ENCODE measurements at places on chromosomes 12 and 14.

GRCh38 chr12:10392394-10392930 lies 2.6 kb upstream of the KLRK1 start:
- DNase-seq = peak; percentile 66

GRCh38 chr12:58067610-58068387 lies 126.4 kb downstream of the ATP23 start:
- DNase-seq = no peak

GRCh38 chr12:125518074-125518473 lies 452.8 kb downstream of the AACS start:
- DNase-seq = no peak

DNA sequence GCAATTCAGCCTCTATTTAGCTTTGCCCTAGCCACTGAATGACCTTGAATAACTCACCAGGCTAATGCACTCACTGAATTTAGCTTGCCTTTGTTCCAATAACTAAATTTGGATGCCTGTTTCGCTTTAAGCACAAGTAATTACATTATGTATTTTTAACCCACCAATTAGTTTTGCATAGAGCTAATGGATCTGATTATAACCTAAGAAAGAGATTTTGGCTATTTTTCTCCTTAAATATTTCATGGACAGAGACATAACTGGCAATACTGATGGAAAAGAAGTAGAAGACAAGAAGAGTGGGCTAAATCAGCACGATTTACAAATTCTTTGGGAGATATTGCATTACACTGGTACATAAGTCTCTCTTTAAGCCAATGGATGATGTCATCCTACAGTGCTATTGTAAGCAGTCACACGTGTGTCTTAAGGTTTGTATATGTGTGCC lies 85.7 kb downstream of the AKAP6 start:
- DNase-seq = no peak

DNA sequence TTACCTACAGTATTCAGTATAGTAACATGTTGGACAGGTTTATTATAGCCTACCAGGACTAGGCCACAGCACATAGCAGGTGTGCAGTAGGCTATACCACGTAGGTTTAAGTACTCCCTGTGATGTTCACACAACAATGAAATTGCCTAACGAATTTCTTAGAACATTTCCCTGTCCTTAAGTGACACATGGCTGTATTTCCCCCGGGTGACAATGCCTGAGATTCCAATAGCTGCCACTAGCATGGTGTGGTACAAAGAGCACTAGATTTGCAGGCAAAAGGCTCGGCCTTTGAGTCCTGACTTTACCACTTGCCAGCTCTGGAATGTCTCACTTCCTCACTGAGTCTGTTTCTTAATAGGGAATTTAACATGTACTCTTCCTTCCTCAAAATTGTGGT lies 19.7 kb downstream of the PTPN21 start:
- no peak for DNase-seq

DNA sequence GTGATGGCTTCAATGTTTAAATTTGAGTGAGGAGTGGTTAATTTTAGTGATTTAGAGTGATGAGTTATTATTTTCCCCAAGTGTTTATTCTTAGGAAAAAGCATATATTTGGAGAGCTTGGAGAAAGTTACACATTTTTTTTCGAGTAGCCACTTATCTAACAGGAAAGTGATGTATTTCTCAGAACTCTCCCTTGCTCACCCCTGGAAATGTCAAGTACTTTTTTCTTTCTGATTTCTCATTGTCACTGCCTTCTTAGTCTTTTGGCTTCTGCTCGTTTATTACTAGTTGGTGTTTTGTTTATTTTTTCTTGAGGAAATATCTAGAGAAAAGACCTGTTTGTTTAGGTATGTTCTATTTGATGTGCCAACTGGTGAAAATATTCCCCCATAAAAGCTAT lies 58.8 kb downstream of the AEBP2 start:
- DNase-seq = no peak

DNA sequence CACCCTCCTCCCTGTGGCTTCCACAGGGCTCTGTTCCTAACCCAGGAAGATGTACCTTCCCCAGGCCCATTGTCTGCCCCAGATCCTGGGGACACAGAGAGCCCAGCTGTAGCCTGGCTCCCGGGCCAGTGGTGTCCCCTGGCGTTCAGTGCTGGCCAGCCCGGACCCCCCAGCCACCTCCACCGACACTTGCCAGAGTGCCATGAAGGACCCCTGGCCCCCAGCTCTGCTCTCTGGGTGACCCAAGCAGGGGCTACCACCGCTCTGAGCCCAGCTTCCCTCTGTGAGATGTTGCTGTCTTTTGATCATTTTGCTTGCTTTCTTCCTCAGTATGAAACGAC lies 6.2 kb downstream of the INF2 start:
- DNase-seq = no peak

DNA sequence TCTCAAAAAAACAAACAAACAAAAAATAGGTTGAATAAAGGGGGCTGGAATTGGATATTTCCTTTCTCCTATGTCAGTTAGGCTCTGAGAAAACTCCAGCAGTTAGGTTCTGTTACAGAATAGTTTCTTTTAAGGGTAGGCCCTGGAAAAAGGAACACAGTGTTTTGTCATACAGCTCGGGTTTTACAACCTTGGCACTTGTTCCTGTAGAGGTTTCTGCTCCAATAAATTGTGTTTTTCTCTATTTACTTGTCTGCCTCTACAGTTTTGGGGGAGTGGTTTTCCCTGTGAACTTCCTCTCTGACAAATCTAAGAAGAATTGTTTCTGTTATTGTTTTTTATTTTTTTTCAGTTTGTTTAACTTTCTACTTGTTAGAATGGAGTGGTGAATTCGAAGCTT lies 167.6 kb downstream of the ACSS3 start:
- no peak for DNase-seq

- DNase-seq = no peak
These were observed 4.0 kb downstream of the CLEC1A start for GRCh38 chr12:10094646-10095395.

GRCh38 chr12:26334621-26335124 lies 139.3 kb downstream of the SSPN start:
- DNase-seq = no peak

DNA sequence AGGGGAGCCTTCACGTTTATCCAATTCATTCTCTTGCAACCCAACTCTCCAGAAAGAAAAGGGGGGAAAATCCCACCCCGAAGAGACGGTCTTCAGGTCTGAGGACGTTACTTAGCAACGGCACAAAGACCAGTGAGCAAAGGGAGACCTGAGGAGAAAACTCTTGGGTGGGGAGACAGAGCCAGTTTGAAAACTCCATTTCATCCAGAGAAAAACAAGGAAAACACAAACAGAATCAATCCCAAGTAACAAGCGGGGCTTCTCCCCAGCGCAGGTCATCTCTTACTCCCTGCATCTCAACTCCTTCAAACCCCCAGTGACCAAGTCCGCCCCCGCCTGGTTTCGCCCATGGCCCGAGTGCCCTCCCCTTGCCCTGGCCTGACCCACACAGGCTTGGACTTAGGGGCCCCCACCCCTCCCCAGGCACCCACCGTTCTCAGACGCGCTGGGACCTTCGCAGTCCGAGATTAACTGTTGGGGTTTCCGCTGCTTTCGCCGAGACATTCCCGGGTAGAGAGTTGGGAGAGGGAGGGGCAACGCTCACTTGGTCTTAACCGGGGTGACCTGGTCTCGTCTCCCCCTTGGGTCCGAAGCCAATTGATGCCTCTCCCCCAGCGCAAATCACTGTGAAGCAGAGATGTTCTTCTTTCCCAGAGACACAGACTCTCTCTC lies 10.4 kb upstream of the SALL2 start:
- DNase-seq = no peak

DNA sequence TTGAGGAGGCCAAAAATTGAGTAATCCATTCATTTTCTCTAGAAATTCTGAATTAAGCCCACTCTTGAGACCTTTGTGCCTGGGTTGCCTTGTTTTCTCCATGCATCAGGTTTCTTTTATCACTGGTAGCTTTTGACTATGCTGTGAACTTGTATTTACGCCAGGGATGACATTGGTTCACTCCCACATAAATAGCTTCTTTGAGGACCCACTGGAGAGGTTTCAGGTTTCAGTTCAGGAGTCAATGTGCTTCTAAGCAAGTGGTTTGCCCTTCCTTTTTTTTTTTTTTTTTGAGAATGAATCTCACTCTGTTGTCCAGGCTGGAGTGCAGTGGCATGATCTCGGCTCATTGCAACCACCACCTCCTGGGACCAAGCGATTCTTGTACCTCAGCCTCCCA lies 10.2 kb upstream of the SLC17A8 start:
- no peak for DNase-seq

GRCh38 chr12:115455268-115455681 lies 771.3 kb upstream of the TBX3 start:
- DNase-seq = no peak

DNA sequence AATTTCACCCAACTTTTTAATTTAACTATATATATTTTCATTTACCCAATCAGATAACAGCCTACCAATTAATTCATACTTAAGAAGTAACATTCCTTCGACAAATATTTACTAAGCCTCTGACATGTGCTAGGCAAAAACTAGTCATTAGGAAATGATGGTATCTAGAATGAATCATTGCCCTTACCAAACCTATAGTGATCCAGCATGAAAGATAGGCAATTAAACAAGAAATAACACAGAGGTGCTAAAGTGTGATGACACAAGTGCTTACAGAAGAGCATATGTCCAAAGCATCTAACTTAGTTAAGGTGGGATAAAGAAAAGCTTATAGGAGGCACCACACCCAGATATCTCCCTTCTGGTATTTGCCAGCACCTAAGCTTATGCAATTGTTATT lies 166.5 kb upstream of the RASSF8 start:
- DNase-seq = no peak

DNA sequence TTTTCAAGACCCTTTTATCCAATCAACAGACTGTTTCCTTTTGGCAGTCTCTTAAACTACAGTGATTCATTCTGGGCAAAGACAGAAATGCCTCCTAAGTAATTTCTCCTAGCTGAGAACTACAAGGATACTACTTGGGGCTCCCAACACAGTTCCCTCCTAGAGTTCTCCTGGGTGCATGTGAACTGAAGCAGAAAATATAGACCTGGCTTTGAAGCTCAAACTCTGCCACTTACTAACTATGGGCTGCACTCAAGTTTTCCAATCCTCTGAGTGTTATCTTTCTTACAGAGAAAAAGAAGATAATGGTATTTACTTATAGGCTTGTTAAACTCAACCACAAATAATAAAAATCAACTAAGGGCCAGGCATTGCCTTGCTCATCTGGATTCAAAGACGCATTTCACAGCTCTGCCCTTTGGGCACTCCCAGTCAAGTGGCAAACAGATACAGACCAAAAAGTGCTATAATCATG lies 97.6 kb downstream of the EFCAB11 start:
- no peak for DNase-seq

DNA sequence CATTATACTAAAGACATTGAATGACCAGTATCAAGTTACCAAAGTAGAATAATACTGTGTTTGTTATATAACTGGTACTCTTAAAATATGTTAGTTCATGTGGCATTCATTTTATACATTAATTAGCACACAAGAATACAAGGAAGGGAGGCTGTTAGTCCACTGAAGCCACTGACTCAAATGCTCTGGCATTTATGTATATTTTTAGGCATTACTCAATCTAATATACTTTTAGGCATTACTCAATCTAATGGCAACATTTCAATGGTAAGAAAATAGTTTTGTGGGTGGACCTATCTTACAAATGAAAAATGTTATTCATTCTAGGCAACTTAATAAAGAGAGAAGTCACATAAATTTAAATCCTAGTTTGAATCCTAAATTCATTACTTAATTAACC lies 874.4 kb upstream of the USP15 start:
- DNase-seq = no peak

DNA sequence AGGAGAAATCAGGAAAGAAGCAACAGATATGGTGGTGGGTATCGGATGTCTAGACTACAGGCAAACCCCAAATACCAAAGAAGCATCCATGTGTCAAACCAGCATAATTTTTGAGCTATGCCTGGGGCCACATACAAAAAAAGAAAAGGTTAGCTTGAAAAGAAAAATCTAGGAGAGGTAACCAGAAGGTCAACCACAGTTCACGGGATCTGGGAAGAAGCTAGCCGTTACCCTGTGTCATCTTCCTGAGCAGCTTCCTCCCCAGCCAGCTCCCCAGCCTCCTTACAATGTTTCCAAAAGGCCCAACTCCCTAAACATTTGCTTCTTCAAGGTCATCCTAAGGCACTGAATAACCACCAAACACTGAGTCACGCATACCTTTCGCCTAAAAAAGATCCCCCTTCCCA lies 3.1 kb downstream of the SINHCAF start:
- DNase-seq = no peak

GRCh38 chr12:117036046-117036445 lies 63.2 kb downstream of the TESC start:
- DNase-seq = no peak

GRCh38 chr12:121580959-121581685 lies at the start of gene KDM2B:
Gene KDM2B (minus strand): TSS chr12:121581023. CDS start chr12:121580911, 112 bp downstream.
- peak; percentile 32 for DNase-seq

DNA sequence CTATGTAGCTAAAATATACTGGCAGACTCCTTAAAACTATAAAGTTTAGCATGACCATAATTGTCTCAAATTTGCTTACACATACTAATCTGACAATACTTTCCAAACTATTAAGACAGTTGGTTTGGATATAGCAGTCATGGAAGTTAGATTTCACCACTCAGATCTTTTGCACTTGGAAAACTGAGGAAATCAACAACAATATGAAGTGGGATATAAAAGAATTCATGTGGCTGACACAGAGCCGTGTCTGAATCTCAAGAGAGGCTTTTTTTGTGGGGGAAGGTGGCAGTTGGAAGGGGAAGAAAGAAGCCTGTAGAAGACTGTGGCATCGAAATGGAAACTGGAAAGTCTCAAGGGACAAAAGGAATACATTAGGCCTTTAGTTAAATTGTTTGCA lies 166.6 kb upstream of the FLRT2 start:
- DNase-seq = no peak

DNA sequence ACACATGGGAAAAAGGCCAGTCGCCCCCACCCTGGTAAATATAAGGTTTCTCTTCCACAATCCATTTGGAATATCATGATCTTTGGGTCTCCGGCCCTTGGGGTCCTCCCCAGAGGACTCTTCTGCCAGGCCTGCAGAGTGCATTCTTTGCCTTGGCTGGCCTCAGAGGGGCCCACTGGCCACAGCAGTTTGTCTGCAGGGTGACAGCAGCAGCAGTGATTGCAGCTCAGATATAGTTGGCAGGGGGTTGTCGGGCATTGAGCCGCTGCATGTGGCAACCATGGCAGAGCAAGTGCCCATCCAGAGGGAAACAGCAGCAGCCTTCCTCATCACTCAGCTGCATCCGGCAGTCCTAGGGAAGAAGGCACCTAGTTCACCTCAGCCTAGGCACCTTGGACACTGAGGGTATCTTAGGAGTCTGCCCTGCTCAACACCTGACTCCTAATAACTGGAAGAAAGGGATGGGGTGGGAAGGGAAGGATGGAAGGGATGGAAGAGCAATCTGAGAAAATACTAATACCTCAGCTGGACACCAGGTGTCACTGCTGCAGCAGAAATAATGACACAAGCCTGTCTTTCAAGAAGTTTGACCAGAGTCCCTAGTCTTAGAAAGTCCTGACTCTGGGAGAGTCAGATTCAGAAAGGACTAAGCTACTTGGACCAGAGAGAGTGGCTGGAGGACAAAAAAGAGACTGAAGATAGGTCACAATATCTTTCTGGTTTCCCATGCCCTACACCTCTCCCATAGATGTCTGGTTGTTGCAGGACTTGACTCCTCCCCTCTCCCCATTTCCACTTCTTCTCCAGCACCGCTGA lies 8.9 kb downstream of the AJUBA start:
- DNase-seq = peak; percentile 63
